ENCODE measurements at places on chromosomes 11 and 22.

GRCh38 chr11:9691865-9692264 is 28.0 kb downstream of the SWAP70 start:
- no peak for DNase-seq

GRCh38 chr11:134862587-134863195 is 450.6 kb upstream of the B3GAT1 start:
- DNase-seq: no peak

DNA sequence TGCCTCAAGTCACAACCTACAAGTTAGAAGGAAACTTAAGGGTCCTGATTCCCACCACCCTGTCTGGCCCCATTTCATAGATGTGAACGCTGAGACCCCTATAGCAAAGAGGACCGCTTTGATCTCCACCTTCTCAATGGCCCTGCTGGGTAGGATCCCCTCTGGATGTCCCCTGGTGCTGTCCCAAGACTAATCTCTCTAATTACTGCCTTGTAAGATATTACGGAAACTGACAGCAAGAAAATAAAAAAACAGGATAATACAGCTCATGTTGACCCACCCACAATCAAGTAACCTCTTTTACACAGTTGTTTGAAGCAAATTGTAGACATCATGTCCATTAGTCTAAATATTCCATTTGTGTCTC is 20.9 kb downstream of the IGLL5 start:
- DNase-seq: no peak

GRCh38 chr22:28442264-28442710 is 237.4 kb downstream of the TTC28 start:
- peak; percentile 62 for DNase-seq

DNA sequence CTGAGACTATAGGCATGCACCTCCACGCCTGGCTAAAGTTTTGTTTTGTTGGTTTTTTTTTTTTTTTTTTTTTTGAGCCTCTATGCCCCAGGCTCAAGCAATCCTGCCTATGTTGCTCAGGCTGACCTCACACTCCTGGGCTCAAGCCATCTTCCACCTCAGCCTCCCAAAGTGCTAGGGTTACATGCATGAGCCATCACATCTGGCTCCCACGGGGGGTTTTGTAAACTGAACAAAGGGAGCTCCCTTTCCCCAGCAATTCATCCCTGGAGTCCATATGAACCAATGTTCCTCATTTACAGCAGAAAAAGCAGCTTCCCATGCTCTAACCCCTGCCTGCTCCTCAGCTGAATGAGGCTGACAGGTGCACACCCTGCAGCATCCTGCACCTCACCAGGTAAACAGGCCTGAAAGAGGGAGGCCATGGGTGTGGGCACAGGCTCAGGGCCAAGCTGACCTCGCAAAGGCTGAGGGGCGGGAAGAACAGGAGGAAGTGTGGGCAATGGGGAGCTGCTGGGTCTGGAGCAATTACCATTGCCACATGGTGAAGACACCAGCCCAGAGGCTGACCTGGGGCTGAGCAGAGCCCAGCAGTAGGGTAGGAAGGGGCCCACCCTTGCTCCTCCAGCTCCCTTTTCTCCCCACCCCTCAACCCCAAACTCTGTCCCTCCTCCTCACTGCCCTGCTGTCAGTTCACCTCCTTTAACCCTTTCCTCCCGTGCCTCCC is 58.2 kb downstream of the RBX1 start:
- no peak for DNase-seq

GRCh38 chr11:86726118-86726753 is 53.8 kb upstream of the ME3 start:
- DNase-seq: no peak

DNA sequence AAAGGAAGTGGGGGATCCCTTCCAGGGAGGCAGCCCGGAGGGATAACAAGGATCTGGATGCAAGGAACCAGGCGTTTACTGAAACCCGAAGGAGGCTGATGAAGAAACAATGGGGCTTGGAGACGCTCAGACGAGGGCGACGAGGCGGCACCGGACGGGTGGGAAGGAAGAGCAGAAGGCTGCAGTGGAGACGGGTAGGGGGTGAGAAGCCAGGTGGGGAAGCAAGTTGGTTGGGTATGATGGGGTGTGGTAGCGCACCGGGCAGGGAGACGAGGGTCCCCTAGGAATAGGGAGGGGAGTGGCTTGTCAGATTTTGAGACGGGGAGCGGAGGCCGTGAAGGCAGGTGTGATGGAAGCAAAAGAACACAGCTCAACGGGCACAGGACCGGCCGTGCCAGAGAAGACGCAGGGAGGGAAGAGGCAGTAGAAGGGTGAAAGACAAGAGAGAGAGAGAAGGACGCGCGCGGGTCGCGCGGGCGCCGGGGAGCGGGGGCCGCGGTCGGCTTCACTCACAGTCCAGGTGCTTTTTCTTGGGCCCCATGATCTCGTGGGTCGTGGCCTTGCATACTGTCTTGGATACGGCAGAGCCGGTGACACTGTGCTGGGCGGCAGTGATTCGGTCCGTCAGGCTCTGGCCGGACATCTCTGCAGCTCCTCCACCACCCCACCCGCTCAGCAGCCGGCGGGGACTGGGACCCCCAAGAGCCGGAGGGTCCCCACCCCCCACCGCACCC is 579 bp downstream of the PICALM start:
- DNase-seq: peak; percentile 35

DNA sequence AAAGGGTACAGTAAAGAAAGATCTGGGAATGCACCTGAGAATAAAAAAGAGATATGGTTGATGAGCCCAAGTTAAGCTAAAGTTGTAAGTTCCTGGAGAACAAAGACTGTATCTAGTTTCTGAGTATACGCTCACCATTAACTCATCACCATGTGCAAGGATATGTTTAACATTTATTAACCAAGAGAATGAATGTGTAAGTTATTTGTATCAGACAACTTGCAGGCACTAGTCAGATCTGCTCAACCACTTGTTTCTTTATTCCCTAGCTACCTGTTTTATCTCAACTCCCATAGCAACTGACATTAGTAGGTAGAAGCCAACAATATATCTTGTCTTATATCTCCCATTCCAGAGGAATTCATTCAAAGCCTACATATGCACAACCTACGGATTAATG is 74.9 kb upstream of the KCNA4 start:
- no peak for DNase-seq

GRCh38 chr11:106962995-106963394 is 55.3 kb downstream of the GUCY1A2 start:
- no peak for DNase-seq

DNA sequence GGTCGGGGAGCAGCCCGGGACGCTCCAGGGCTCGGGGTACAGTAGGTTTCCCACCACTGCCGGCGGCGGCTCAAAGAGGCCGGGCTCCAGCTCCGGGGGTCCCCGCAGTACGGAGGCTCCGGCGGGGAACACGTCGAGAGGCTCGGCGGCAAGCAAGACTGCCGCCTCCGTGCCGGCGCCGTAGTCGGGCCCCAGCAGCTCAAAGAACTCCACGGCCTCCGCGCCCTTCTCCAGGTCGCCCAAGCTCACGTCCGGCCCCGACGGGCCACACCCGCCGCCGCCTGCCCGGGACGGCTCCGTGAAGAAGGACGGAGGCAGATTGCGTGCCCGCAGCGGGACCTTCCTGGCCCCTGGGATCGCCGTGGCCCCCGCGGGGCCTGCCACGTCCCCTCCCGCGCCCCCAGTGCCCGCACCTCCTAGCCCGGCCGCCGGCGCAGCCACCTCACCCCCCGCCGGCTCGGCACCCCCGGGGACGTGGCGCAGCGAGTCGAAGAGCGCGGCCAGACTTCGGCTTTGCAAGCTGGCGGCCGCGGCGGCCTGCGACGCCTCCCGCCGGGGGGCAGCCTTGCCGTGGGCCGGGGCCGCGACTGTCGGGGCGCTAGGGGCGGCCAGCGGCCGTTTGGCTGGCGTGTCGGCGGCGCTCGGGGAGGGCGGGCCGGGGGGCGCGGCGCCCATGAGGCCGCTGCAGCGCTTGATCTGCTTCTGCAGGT is 775 bp downstream of the FAM181B start:
- no peak for DNase-seq

DNA sequence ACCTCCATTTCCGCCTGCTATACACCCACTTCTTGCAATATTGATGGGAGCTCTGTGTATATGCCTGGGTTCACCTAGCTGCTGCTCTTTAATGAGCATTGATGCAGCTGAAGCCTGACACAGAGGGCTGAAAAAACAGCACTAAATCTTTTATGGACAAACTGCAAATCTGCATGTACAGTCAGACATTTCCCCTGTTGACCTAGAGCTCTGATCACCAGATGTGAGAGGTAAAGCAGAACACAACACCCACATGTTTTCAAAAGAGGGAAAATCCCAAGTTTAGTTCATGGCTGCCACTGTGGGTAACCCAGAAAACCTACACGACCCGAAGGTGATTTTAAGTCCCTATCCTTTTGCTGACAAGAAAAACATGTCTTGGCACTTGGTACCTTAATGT is 303.0 kb upstream of the PITPNB start:
- DNase-seq: no peak

GRCh38 chr11:71548716-71549151 is 514 bp downstream of the KRTAP5-9 start:
- no peak for DNase-seq

DNA sequence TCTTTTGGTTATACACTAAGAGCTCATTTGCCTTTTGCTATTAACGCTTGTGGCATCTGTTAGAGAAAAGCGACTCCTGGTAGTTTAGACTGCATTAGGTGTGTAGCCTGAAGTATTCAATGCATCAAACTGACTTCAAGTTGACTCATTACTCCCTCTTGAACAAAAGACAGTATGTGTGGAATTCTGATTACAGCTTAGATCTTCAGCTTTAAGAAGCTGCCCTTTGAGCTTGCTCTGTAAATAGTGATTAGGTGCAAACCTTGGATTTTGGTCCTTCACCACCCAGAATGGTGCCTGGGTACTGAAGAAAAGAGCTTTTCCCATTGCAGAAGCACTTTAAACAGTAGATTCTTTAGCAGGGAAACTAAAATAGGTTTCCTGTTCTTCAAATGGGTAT is 62.1 kb downstream of the FAT3 start:
- no peak for DNase-seq

DNA sequence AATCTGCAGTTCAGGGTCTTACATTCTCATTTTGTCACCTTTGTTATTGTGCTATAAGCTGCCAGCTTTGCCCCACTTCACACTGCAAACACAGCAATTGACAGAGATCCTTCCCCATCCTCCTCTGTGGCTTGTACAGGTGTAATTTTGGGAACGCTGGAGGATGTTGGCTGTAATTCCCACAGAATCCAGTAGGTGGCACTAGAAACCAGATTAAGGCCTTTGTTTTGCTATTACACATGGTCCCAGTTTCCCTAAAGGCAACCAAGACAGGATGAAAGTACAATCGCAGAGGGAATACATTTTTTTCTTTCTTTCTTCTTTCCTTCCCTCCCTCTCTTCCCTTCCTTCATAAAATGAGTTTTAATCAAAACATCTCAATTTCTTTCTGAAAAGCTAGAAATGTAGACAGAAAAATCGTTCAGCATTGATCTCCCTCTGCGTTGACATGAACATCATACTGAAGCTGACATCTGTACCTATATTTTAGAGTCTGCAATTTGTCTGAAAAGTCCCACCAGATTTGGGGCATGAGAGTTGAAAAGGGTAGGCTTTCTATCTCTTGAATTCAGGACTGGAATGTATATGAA is 21.3 kb upstream of the NELL1 start:
- DNase-seq: peak; percentile 25

GRCh38 chr11:117095284-117096161 is 2.7 kb downstream of the SIK3 start:
- DNase-seq: no peak

DNA sequence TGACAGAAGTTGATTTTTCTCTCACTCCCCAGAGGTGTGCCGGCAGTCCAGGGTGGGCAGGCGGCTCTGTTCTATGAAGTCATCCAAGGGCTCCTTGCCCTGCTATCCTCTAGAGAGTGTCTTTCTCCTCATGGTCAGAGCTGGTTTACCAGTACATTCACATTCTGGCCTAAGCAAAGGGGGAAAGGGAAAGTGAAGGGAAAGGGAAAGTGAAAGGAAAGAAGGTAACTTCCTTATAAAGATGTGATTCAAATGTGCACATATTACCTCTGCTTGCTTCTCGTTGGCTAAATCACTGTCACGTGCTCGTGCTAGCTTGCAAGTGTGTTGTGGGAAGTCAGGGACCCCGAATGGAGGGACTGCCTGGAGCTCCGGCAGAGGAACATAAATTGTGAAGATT is 2.9 kb upstream of the HTATIP2 start:
- no peak for DNase-seq

DNA sequence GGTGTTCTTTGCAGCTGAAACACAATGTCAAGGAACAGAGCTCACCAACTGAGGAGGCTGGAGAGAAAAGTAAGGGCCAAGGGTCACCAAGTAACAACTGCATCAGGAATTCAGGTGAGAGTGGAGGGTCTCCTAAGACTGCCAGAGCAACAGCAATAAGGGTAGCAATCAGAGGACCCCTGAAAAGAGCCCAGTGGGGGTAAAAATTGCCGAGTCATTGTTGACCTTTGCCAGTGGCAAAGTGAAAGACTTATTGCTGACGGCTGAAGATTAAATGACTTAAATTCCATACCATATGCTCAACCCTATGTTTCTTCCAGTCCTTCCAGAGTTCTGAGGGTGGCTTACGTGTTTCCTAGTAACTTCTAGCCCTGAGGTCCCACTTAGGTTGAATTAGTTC is 51.9 kb upstream of the ARHGAP42 start:
- DNase-seq: no peak

GRCh38 chr11:115234794-115235193 is 269.4 kb downstream of the CADM1 start:
- no peak for DNase-seq

GRCh38 chr11:123264431-123264780 is 69.4 kb upstream of the CLMP start:
- DNase-seq: no peak

DNA sequence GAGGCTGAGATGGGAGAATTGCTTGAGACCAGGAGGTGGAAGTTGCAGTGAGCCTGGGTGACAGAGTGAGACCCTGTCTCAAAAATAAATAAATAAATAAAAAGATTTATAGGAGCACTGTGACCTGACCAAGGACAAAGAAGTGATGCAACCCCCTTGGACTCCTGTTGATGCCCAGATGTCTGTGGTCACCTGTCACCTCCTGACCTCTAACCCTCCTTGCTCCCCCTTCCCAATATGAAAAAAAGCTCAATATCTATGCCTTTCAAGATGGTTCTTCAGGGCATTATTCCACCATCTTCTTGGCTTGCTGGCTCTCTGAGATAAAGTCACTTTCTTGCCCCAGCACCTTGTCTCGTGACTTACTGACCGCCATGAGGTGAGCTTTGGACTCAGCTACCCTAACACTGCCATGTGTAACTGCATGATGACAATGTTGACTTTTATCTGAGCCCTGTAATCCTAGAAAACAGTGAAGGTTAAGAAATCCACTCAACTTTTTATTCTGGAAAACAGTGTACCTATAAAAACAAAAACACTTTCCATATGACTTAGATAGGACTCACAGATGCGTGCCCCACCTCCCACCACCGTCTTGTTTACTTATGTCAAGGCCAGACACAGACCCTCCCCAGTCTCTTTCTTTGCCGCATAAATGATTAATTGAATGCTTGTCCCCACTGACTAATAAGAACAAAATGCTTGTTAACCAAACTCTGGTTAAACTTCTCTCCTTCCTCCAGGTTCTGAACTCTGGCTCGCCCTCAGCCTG is 360.5 kb downstream of the BUD13 start:
- DNase-seq: no peak
